NCI-H460 (cell line): ENCODE measurements at places on chromosomes 1 and 21. TPM values are rescaled to one million over a fixed set of nuclear protein-coding genes. Genes with fewer than 3 reads are reported as not detected.
A peak's percentile ranks its signal among the peaks of the same experiment; 100 is the strongest.

Gene MPL
- total RNA-seq, result not detected in 2 replicates

Gene DPH5
- 42.9 and 47.7 TPM in 2 replicates for total RNA-seq

Gene OPTC
- not detected in 2 replicates for total RNA-seq

Gene WNT3A
- total RNA-seq, result not detected in 2 replicates

Gene TNFRSF25
- total RNA-seq, result 3.3 and 4.2 TPM in 2 replicates

Gene OR14K1
- not detected in 2 replicates for total RNA-seq

Gene TTF2
- total RNA-seq, result 23.1 and 27.6 TPM in 2 replicates

Gene DEPDC1
- total RNA-seq, result 181 and 192 TPM in 2 replicates

Gene ERICH3
- total RNA-seq, result not detected in 2 replicates

Gene EFHD2
- 212 and 236 TPM in 2 replicates for total RNA-seq

Gene RORC
- 0.10 TPM in 1 of 2 replicates, not detected in the other for total RNA-seq

Gene ZSWIM5
- total RNA-seq, result 2.6 and 2.9 TPM in 2 replicates

Gene TMEM69
- total RNA-seq, result 50.6 and 59.2 TPM in 2 replicates

GRCh38 chr21:36501589-36501892, 21.6 kb upstream of the CLDN14 start:
- no peak for DNase-seq

GRCh38 chr1:185166106-185166505, 9.1 kb downstream of the SWT1 start:
- no peak for DNase-seq

GRCh38 chr21:43818685-43819084, 29.3 kb downstream of the RRP1 start:
- no peak for DNase-seq

DNA sequence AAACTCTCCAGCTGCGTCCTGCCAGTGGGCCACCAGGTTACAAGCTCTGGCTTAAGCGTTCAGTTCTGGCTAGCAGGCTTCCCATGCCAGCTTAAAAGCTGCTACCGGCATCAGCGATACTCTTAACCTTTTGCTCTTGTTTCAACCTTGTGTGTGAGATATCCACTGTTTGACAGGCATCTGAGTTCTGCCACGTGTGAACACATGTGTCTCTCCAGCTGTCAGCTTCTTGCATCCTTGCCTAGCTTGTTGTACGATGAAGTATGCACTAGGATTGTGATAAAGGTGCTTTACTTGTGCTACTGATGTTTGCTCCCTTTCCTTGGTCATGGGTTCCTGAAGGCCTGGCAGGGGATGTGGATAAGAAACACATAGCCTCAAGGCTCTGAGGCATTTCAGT, 201.6 kb downstream of the PRDM2 start:
- no peak for DNase-seq

GRCh38 chr1:240803151-240803550, 191.2 kb upstream of the GREM2 start:
- DNase-seq, result no peak

- no peak for DNase-seq
Observed at GRCh38 chr1:101463195-101463594, 226.4 kb downstream of the S1PR1 start.

DNA sequence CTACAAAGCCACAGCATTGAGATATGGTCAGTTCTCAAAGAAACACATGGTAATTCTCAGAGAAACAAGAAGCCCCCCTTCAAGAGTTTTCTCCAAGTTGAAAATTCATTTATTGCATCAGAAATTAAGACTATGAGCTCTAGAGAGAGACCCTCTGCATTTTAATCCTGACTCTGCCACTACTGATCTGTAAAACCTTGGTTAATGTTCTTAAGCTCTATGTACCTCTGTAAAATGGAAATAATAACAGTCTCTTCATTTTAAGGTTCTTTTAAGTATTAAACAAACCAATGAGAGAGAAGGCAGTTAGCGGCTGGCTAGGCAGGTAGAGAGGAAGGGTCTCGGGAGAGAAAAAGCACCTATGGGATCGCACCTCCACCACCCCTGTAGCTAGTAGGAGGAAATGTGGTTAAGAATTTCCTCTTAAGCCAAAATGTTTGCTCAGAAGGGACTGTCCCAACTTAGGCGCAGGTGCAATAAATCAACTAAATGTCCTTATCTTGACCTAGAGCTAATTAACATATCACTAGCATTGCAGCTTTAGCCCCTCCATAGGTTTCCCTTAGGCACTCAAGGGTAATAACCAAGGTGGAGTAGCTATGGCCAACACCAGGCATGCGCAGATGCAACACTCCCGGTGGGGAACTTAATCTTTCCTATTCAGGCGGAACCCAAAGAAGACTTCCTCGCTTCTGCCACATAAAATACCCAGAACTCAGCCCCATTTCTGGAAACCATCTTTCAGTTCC, 1685.4 kb downstream of the MRPL39 start:
- no peak for DNase-seq

GRCh38 chr1:44835738-44836675, 7.0 kb downstream of the PTCH2 start:
- DNase-seq, result peak; percentile 67

DNA sequence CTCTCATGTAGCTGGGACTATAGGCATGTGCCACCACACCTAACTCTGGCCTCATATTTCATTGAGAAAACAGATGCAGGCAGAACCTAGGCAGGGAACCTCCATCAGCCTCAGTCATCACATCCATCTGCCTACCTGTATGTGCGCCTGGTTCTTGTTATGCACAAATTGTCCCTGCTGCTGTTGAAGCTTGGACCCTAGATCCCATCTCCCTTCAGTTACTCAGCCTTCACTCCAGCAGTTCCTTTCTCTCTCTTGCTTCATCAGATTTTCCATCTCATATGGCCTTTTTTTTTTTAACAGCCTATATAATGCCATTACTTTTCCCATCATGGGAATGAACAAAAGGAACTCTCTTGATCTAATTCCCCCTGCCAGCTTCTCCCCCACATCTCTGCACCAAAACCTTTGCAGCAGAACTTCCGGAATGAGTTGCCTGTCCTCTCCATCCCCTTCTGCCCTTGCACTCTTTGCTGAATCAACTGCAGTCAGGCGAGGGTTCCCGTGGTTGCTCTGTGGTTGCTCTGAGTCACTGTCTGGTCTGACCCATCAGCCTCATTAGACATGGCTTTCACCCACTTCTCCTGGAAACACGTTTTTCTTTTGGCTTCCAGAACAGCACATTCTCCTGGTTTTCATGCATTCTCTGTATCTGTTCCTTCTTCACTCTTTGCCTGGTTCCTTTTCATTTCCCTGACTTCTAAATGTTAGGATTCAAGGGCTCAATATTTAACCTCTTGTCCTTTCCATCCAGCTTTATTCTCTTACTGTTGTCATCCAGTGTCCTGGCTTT, 41.5 kb downstream of the UBE4B start:
- no peak for DNase-seq

GRCh38 chr1:212979340-212980122, 29.2 kb downstream of the VASH2 start:
- DNase-seq, result no peak

- DNase-seq, result no peak
Observed at GRCh38 chr1:175208773-175209492, 16.4 kb upstream of the KIAA0040 start.

- no peak for DNase-seq
Observed at GRCh38 chr1:25890239-25891034, 14.9 kb upstream of the PAQR7 start.

- DNase-seq, result no peak
Observed at GRCh38 chr1:211537253-211537652, 41.7 kb downstream of the SLC30A1 start.

DNA sequence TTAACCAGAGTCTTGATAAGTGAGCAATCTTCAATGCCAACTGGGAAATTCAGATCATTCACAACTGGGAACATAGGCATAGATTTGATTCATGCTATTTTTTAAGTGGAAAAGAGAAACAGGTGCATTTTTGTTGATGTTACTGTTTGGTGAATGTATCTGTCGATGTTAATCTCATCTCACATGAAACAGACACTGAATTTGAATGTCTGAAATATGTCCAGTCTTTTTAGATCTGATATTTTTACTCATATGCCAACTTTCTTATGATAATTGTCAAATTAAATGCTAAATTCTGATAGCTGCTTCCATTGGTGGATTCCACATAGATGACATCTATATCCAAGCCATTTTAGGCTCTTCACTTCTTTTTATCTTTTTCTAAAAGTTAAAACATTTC, 213.1 kb downstream of the RYR2 start:
- DNase-seq, result no peak

DNA sequence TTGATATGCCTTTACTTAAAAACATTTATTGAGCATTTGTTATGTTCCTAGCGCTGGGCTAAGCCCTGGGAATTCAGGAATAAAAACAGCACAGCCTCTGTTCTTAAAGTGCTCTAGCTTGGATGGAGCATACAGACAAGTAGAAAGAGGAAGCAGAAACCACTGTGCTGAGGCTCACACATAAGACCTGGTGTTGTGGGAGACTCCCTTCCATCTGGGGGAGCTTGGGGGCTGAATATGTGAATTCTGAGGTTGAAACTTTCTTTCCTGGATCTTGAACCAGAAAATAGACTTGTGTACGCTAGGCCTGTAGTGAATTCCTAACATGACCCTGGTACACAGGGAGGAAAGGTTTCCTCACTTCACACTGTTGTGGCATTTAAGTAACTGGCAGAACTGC, 209.9 kb downstream of the ZNF326 start:
- no peak for DNase-seq

DNA sequence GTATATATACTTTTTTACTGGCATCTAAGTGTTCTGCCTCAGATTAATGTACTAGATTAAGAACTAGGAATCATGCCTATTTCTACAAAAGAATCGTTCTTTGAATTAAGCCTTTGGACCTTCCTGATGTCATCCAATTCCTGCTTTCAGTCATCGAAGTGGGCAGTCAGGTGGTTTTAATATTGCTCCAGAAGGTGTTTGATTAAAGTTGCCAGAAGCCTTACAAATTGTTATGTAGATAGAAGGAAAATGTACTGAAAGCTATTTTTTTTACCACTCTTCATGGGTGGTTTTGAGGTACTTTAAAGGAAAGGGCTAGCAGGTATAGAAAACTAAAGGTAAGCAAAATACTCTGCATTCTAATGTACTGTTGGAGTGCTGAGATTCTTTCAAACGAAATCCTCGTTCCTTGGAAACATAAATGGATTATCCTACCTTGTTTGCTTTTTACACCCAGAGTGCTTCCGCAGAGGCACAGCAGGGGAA, 716 bp downstream of the CTBS start:
- DNase-seq, result no peak

- no peak for DNase-seq
Observed at GRCh38 chr1:24872061-24872850, 57.8 kb downstream of the RUNX3 start.

DNA sequence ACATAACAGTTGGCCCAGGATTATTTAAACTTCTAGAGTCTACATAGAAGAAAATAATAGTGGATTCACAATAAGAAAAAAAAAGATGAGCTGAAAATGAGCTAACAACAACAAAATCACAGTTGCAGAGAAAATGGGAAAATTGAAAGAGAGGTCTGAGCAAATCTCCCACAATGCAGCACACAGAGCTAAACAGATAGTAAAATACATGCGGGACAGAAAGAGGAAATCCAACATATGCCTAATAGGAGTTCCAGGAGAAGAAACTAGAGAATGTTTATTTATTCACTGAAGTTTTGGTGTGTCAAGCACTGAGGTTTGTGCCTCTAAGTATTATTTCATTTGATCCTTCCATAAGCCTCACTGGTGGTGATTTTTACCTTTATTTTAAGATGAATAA, 45.5 kb upstream of the CACHD1 start:
- no peak for DNase-seq

DNA sequence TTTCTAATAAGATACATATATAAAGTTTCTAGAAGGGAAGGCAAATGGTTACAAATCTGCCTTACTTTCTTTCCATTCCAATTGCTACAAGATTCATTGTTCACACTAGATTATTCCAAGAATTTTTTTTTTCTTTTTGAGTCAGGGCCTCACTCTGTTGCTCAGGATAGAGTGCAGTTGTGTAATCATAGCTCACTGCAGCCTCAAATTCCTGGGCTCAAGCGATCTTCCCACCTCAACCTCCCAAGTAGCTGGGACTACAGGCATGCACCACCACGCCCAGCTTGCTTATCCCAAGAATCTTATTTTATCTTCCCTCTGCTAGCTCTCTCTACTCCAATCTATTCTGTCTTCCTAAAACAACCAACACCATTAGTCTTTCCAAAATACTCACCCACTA, 81.8 kb downstream of the KIAA0319L start:
- no peak for DNase-seq

- no peak for DNase-seq
Observed at GRCh38 chr1:116276532-116276931, 96.5 kb upstream of the ATP1A1 start.

DNA sequence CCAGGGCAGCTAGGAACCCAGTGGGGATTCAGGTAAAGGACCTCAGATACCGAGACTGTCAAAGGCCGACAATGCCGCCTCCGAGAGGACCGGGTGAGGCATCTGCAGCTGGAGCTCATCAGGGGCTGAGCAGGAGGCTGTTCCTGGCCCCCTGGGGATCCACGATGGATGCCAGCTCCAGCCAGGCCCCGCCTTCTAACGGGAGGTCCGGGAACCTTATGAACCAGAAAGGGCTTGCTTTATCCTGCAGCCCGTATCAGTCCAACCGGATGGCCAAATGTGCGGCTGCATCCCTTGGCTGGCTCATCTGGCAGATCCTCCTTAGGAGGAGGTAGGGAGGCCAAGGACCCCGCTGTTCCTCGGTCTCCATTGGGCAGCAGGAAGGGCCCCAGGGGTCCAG, 32.0 kb downstream of the SLC45A1 start:
- DNase-seq, result no peak

GRCh38 chr1:223039990-223040389, 103.1 kb downstream of the TLR5 start:
- DNase-seq, result no peak

DNA sequence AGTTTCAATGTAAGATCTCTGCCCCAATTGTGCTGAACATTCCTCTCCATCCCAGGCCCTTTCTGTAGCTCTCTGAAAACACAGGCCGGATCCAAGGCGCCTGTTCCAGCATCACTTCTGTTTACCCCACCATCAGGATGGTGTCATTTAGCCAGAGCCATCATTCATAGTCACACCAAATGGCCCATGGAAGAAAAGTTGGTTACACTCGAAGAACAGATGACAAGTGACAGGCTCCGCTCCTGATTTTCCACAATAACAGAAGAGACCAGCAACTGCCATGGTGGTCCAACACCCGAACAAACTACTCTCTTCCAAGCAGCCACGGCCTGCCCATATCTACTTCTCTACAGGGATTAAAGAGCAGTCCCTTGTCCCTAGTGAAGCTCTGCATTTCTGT, 59.9 kb upstream of the PROX1 start:
- no peak for DNase-seq

- DNase-seq, result no peak
Observed at GRCh38 chr1:113282893-113283285, 107.4 kb upstream of the MAGI3 start.

DNA sequence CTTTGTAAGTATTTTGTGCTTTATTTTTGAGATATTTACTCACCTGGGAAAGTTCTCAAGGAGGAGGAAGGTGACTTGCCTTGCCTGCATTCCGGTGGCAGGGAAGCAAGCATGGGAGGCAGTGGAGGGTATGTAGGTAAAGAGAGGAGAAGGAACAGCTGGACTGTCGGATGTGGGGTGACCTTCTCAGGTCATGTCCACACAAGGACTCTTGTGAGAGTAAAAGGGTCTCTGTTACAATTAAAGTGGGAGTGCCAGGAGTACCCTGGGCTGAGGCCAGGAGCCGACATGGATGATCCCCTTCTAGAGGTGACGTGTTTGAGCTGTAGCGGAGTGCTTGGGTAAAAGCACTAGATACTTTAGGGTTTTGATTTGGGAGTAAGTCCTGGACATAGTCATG, 25.0 kb downstream of the UBE4B start:
- no peak for DNase-seq

GRCh38 chr1:151953409-151954094, 40.1 kb downstream of the S100A10 start:
- no peak for DNase-seq

- no peak for DNase-seq
Observed at GRCh38 chr1:82818586-82818985, 1017.9 kb downstream of the ADGRL2 start.

- DNase-seq, result no peak
Observed at GRCh38 chr1:110200666-110201065, 9.4 kb upstream of the KCNC4 start.
